Anterior cingulate cortex (tissue), 58 donors: ENCODE measurements at places on chromosomes 6 and 20.
A peak's percentile ranks its signal among the peaks of the same experiment; 100 is the strongest.

- no peak for DNase-seq
Measured at GRCh38 chr6:31744422-31744821, 4.6 kb downstream of the MSH5 start.

GRCh38 chr6:138293428-138294395, 75.4 kb upstream of the PBOV1 start:
- no peak for DNase-seq

GRCh38 chr20:17542993-17543412, 11.8 kb upstream of the BFSP1 start:
- no peak for DNase-seq

GRCh38 chr6:33427585-33428223, 7.8 kb downstream of the SYNGAP1 start:
- no peak for DNase-seq

GRCh38 chr20:19269737-19270340, 57.4 kb downstream of the SLC24A3 start:
- DNase-seq, result no peak

- no peak for DNase-seq
Measured at GRCh38 chr6:167113935-167114910, 8.7 kb upstream of the CCR6 start.

DNA sequence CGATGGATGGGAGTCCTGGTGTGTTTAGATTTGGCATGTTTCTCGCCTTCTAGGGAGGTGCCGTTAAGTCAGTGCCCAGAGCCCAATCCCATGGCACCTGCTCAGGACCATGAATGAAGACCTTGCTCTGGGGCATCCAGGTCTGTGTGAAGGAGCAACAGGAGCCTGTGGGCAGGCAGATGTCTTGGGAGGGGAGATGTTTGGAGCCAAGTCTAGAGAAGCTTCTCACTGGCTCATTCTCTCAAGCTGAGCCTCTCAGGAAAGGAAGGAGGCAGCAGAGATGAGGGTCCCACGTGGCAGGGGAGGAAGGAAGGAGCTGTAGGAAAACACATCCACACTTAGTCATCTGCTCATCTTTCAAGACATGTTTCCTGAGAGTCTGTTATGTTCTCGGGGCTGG, 9.5 kb upstream of the SIRPB1 start:
- DNase-seq, result no peak

- no peak for DNase-seq
Measured at GRCh38 chr6:53238311-53238710, 89.7 kb upstream of the GCM1 start.

- DNase-seq, result no peak
Measured at GRCh38 chr20:62280303-62280702, 22.5 kb upstream of the ADRM1 start.

- no peak for DNase-seq
Measured at GRCh38 chr6:170174771-170175643, 115.9 kb downstream of the DLL1 start.

- no peak for DNase-seq
Measured at GRCh38 chr6:37544530-37544929, 44.8 kb upstream of the CCDC167 start.

DNA sequence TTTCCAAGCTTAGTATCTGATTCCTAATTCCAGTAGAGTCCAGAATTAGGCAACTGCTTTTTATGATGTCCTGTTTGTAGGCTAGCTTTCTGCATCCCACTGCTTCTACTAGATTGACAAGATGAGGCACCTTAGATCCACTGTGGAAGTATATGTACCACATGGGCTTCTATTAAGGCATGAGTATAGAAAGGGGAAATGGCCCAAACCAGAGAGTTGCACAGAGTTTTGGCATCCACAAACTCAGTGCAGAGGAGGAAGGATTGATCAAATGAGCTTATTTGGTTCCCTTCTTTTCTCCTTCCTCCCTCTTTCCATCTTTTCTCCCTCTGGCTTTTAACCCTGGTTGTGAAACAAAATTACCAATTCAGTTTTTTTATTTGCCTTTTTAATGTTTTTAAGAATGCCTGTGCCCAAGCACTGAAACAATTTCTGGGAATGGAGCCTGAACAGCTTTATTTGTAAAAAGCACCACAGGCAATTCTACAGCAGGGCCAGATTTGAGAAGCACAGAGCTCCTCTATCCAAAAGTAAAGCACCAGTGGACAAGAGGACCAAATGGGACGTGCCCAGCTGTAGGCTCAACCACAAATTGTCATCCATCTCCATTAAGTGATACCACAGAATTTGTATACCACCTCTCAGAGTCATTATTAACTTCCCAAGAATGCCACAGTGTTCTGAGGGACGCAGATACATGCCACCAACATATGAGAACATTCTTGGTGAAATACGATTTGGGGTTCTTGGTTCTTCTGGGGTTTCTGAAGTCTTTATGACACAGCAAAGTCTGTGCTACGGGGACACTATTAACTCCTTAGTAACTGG, 969.1 kb downstream of the KIF16B start:
- no peak for DNase-seq

DNA sequence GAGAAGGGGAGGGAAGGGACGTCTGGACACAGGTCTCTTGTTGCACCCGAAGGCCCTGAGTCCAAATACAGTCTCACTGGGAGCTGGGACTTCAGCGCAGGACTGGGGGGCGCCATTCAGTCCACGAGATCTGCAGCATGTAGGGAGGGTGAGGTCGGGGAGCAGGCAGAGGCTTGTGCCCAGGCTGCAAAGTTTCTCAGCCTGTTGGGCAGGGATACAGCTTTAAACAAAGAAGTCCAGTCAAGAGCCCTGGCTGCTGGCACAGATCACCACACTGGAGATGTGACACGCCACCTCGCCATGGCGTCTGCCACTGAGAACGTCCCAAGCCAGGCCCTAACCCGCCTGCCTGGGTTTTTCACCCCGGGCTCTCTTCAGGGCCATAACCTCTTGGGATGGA, 256.6 kb downstream of the DLL1 start:
- peak; percentile 48 for DNase-seq

- no peak for DNase-seq
Measured at GRCh38 chr20:11204926-11205768, 531.3 kb upstream of the JAG1 start.
